ENCODE measurements at places on chromosomes 3 and 15. TPM values are rescaled to one million over a fixed set of nuclear protein-coding genes. Genes with fewer than 3 reads are reported as not detected.

DNA sequence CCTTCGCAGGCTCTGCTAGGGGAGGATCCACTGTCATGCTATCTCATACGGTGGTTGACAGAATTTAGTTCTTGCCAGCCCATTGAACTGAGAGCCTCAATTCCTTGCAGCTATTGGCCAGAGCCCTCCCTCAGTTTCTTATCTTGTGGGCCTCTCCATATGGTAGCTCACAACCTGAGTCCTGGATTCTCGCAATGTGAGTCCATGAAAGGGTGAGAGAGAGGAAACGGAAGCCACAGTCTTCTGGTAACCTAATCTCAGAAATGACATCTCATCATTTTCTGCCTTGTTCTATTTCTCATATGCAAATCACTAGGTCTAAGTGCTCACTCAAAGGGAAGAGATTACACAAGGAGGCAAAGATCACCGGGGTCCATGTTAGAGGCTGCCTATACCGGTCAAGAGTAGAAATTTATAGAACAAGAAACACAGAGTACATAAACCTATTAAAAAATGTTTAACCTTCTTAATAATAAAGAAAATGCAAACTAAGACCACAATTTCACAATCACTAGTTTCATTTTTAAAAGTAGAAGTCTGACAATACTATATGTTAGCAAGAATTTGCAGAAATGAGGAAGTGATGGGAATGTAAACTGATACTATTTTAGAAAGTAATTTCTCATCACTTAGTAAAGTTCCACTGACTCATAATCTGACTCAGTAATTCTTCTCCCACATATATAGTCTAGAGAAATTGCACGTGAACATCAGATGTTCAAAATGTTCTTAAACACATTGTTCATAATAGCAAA lies 378.4 kb upstream of the AGTR1 start:
- no peak for DNase-seq
- H3K4me1 ChIP-seq: no peaks in the 10 kb centered on the region
- H3K27ac ChIP-seq: no peak overlapping the region
- no peak overlapping the region for H3K4me3 ChIP-seq

- no peak for DNase-seq
- peaks cover 3% of the 10 kb centered on the region for H3K27me3 ChIP-seq
- no peaks in the 10 kb centered on the region for H3K4me1 ChIP-seq
Observed at GRCh38 chr3:71831599-71831998, 46.7 kb upstream of the PROK2 start.

GRCh38 chr3:104909721-104910120 lies 457.0 kb upstream of the ALCAM start:
- H3K4me1 ChIP-seq: no peaks in the 10 kb centered on the region
- H3K36me3 ChIP-seq: no peaks in the 10 kb centered on the region
- DNase-seq: no peak
- H3K27ac ChIP-seq: no peak overlapping the region

DNA sequence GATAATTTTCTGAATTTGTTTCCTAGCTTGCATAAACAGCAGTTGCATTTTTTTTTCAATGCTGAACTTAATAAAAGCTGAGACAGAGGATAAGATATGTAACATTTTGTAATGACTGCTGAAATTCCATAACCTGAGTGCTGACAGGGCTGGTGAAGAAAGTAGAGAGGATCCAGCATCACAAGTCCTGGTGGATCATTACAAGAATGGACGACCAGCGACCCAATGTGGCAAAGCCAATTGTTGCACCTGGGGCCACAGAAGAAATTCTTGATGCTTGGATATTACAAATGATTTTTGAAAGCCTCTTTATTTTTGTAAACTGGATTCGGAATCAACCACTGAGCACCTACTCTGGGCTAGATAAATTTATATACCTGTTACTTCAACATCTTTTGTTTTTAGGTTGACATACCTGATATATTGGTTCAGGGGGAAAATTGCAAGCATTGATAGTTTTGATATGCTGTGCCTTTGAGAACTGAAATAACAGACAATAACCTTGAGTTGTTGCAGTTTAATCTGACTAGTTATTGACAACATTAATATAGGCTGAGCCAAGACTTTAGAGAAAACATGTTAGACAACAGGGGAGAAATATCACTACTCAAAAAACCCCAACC lies 3.9 kb upstream of the ACTL6A start:
- H3K4me1 ChIP-seq: no peaks in the 10 kb centered on the region
- no peaks in the 10 kb centered on the region for H3K36me3 ChIP-seq
- no peaks in the 10 kb centered on the region for H3K27me3 ChIP-seq
- H3K27ac ChIP-seq: no peak overlapping the region
- H3K4me3 ChIP-seq: no peak overlapping the region

- no peaks in the 10 kb centered on the region for H3K36me3 ChIP-seq
- no peak overlapping the region for H3K27ac ChIP-seq
- no peak for DNase-seq
- H3K4me1 ChIP-seq: no peaks in the 10 kb centered on the region
- no peak overlapping the region for H3K4me3 ChIP-seq
Observed at GRCh38 chr15:86178845-86179244, 99.2 kb downstream of the AGBL1 start.

- H3K36me3 ChIP-seq: no peaks in the 10 kb centered on the region
- no peak overlapping the region for H3K4me3 ChIP-seq
- H3K27ac ChIP-seq: no peak overlapping the region
- no peaks in the 10 kb centered on the region for H3K27me3 ChIP-seq
Observed at GRCh38 chr3:56055546-56055945, 412.7 kb downstream of the ERC2 start.

GRCh38 chr15:69462030-69462492 lies 9.4 kb downstream of the RPLP1 start:
- H3K4me3 ChIP-seq: peak overlapping the region; percentile 43
- H3K4me1 ChIP-seq: peaks cover 11% of the 10 kb centered on the region
- no peak overlapping the region for H3K27ac ChIP-seq
- no peak for DNase-seq
- H3K36me3 ChIP-seq: peaks cover 4% of the 10 kb centered on the region

- no peak overlapping the region for H3K27ac ChIP-seq
- peaks cover 6% of the 10 kb centered on the region for H3K4me1 ChIP-seq
- peak; percentile 39 for DNase-seq
- peak overlapping the region; percentile 35 for H3K4me3 ChIP-seq
- H3K36me3 ChIP-seq: no peaks in the 10 kb centered on the region
- peaks cover 32% of the 10 kb centered on the region for H3K27me3 ChIP-seq
Observed at GRCh38 chr15:89749951-89750559, 994 bp downstream of the MESP1 start.

- no peak for DNase-seq
- no peak overlapping the region for H3K4me3 ChIP-seq
- no peaks in the 10 kb centered on the region for H3K36me3 ChIP-seq
Observed at GRCh38 chr15:86647810-86648440, 568.3 kb downstream of the AGBL1 start.

- H3K27me3 ChIP-seq: no peaks in the 10 kb centered on the region
- H3K4me1 ChIP-seq: no peaks in the 10 kb centered on the region
- no peak overlapping the region for H3K27ac ChIP-seq
- no peak overlapping the region for H3K4me3 ChIP-seq
Observed at GRCh38 chr3:50467919-50468318, 35.5 kb downstream of the CACNA2D2 start.

GRCh38 chr3:128551451-128551850 lies 58.5 kb upstream of the GATA2 start:
- no peak overlapping the region for H3K27ac ChIP-seq
- no peaks in the 10 kb centered on the region for H3K36me3 ChIP-seq
- H3K4me3 ChIP-seq: no peak overlapping the region
- no peak for DNase-seq

- H3K27ac ChIP-seq: no peak overlapping the region
- no peaks in the 10 kb centered on the region for H3K4me1 ChIP-seq
- no peak overlapping the region for H3K4me3 ChIP-seq
- DNase-seq: no peak
Observed at GRCh38 chr3:7506606-7507180, 645.8 kb downstream of the GRM7 start.

DNA sequence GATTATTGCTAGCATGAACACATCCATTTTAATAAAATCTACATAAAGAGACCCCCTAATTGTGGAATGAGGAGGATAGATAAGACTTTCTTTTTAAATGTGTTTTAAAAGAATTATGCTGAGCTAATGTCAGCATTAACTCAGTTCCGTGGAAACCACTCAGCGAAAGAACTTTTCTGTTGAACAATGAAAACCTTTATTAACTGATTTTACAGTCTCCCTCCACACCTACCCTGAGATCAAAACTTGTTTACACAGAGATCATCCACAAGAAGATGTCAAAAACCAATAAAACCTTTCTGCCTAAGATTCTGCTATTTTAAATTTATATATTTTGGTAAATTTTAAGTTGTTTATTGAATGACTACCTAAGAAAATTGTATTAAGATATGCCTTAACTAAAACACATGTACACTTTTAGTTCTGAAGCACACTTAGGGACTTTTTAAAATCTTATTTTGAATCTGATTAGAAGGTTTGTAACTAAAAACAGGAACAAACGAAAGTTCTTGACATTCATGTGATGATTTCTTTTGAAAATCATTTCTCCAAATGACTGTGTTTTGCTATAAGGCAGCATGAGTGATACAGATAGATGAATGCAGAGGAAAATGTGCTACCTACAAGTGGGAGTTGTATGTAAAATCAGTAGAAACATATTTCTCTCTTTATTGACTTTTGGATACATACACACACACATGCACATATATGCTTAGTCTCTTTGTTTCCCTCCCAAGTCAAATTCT lies 369.0 kb downstream of the UNC13C start:
- no peak overlapping the region for H3K4me3 ChIP-seq
- no peaks in the 10 kb centered on the region for H3K36me3 ChIP-seq
- H3K4me1 ChIP-seq: no peaks in the 10 kb centered on the region
- no peak overlapping the region for H3K27ac ChIP-seq
- H3K27me3 ChIP-seq: no peaks in the 10 kb centered on the region
- no peak for DNase-seq

DNA sequence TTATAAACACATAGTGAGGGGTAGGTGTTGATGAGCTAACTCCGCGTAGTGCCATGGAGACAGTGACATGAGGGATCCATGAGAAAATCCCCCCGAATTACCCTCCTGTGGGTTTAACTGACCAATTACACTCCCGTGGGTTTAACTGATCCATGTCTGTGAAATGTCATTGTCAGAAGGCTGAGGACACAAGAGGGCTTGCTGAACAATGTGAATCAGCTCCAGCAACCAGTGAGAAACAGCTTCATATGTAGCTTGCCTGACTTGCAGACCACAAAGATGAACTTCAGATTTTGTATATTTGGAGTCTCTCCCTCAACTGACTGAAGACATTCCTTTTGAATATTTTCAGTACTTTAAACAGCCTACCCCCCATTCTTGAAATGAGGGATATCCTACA lies 144.9 kb downstream of the FBN1 start:
- H3K4me1 ChIP-seq: no peaks in the 10 kb centered on the region
- DNase-seq: no peak
- no peak overlapping the region for H3K4me3 ChIP-seq

- no peak overlapping the region for H3K4me3 ChIP-seq
- H3K27ac ChIP-seq: no peak overlapping the region
Observed at GRCh38 chr3:157837336-157837735, 268.9 kb downstream of the SHOX2 start.

DNA sequence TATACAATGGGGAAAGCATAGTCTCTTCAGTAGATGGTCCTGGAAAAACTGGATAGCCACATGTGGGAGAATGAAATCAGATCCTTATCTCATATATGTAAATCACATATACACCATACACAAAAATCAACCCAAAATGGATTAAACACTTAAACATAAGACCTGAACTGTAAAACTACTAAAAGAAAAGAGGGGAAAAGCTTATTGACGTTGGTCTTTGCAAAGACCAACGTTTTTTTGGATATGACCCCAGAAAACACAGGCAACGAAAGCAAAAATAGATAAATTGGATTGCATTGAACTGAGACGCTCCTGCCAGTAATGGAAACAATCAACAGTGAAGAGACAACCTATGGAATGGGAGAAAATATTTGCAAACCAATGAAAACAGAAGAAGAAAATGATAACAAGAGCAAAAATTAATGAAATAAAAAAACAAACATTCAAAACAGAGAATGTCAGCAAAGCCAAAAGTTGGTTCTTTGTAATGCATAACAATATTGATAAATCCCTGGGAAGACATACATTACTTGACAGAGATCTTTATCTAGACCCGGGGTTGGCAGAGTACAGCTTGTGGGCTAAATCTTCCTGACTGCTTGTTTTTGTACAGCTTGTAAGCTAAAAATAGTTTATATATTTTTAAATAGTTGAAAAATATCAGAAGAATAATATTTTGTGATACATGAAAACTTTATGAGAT lies 86.9 kb downstream of the NEO1 start:
- no peak for DNase-seq
- H3K4me1 ChIP-seq: peaks cover 8% of the 10 kb centered on the region
- peaks cover 24% of the 10 kb centered on the region for H3K36me3 ChIP-seq
- no peak overlapping the region for H3K4me3 ChIP-seq
- H3K27me3 ChIP-seq: no peaks in the 10 kb centered on the region

- peaks cover under 1% of the 10 kb centered on the region for H3K4me1 ChIP-seq
- H3K4me3 ChIP-seq: no peak overlapping the region
- DNase-seq: no peak
- H3K27me3 ChIP-seq: no peaks in the 10 kb centered on the region
- no peaks in the 10 kb centered on the region for H3K36me3 ChIP-seq
- no peak overlapping the region for H3K27ac ChIP-seq
Observed at GRCh38 chr3:114877378-114878113, 269.5 kb downstream of the ZBTB20 start.

DNA sequence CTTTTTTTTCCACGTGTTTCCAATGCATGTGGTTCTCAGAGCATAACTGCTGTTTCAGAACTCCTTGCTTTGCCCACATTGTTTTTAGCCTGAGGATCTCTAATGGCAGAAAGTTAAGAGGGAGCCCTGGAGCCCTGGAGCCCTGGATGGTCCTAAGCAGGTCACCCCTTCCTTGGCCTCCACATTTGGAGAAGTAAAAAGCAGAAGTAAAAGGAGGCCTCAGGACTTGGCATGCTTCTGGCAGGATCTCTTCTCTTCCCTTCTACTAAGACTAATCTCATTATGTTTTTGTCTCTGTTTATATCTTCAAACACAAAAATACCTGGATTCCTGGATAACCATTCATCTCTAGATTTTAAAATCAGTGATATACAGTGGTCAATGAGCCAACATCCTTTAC lies 50.1 kb downstream of the P2RY1 start:
- no peaks in the 10 kb centered on the region for H3K4me1 ChIP-seq
- no peaks in the 10 kb centered on the region for H3K36me3 ChIP-seq
- no peak for DNase-seq
- no peak overlapping the region for H3K27ac ChIP-seq
- H3K27me3 ChIP-seq: no peaks in the 10 kb centered on the region

LDHAL6B gene
- polyA plus RNA-seq: 0.57 TPM

CYP8B1 gene
- 0.75 TPM for polyA plus RNA-seq

TNNC1 gene
- 1.8 TPM for polyA plus RNA-seq

KLF15 gene
- polyA plus RNA-seq: 1.4 TPM

SCN10A gene
- polyA plus RNA-seq: not detected

ITPR1 gene
- polyA plus RNA-seq: 12.7 TPM

CNTN6 gene
- 2.5 TPM for polyA plus RNA-seq

USP50 gene
- polyA plus RNA-seq: 0.13 TPM
